ENCODE measurements at places on chromosomes 2 and 18.

DNA sequence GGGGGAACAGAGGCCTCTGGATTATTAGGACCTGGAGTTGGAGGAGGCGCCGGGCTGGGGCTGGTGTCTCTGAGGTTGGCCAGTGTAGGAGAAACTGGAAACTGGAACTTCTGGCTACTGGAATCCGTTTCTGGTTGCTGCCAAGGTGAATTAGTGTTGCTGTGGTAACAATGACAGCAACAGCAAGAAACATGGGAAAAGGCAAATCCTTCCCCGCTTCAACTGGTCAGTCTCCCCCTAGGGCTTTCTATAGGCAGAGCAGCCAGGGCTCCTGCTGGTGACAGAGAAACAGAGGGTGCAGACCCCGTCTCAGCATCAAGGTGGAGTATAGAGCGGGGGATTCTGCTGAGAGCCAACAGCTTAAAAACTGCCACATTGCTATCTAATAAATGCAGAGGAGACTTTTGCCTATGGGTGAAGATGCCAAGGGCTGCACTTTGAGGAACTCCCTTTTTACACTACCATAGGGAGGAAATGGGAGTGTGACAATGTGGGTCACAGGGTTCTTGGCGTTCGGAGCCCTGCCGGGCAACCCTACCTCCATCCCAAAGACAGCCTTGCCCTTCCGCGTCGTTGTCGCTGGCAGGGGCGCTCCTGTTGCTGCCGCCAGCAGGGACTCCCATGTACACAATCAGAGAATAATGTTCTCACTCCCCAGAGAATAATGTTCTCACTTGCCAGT lies 81.4 kb upstream of the CABLES1 start:
- DNase-seq = peak; percentile 70

DNA sequence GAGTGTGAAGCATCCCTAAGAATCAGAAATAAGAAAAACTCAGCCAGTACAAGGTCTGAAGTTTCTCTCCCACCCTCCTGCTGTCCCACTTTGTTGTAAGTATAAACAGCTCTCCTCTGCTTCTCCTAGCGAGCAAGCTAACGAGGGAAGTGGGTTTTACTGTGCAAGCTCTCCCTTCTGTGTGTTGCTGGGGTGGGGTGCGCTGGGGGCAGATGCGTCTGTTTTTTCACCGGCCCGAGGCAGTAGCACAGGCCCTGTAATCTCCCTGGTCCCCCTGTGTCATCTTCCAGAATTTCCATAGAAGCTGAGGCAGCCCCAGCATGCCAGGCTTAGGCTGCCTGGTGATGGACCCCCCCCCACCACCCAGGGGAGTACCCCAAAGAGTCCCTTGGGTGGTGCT lies 9.4 kb upstream of the CXCR4 start:
- no peak for DNase-seq

GRCh38 chr2:240294514-240294913 lies 140.9 kb upstream of the GPC1 start:
- no peak for DNase-seq

DNA sequence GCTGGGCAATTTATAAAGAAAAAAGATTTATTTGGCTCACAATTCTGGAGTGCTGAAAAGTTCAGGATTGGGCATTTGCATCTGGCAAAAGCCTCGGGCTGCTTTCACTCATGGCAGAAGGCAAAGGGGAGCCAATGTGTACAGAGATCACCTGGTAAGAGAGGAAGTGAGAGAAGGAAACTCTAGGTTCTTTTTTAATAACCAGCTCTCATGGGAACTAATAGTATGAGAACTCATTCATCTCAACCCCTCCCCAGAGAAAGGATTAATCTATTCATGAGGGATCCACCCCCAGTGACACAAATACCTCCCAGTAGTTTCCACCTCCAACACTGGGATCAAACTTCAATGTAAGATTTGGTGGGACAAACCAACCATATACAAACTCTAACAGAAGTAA lies 129.0 kb downstream of the EVA1A start:
- DNase-seq = no peak

DNA sequence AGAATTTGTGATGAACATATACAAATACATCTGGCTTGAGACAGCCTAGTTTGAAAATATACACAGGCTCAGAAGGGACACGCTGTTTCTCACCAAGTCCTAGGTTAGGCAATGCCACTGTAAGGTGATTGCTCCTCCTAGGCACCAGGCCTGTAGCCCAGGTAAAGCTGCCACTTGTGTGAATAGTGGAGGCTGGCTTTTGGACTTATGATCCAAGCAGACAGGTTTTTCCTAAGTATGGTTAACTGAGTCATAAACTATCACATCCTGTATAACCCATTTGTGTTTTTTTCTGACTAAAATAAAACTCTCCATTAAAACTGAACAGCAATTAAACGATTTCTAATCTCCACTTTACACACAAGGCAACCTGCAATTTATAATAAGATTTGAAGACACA lies 81.0 kb downstream of the SEMA4F start:
- no peak for DNase-seq

- DNase-seq = peak; percentile 68
Observed at GRCh38 chr2:88897715-88898114, 206.2 kb downstream of the RPIA start.

DNA sequence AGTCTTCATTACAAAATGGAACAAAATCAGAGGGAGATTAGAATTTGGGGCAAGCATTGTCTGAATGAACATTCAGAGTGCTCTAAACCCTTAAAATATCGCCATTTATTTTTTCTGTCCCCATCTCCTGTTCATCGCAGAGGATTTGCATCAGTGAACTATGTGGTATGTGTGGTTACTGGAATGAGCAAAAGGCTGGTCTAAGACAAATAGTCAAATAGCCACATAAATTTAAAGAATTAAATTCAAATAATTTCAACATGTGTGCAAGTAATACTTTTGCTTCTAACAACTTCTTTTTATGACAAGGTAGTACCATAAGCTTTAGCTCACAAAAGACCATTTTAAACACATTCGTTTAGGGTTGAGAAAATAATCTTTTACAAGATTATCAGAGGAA lies 82.6 kb upstream of the ST8SIA3 start:
- no peak for DNase-seq

DNA sequence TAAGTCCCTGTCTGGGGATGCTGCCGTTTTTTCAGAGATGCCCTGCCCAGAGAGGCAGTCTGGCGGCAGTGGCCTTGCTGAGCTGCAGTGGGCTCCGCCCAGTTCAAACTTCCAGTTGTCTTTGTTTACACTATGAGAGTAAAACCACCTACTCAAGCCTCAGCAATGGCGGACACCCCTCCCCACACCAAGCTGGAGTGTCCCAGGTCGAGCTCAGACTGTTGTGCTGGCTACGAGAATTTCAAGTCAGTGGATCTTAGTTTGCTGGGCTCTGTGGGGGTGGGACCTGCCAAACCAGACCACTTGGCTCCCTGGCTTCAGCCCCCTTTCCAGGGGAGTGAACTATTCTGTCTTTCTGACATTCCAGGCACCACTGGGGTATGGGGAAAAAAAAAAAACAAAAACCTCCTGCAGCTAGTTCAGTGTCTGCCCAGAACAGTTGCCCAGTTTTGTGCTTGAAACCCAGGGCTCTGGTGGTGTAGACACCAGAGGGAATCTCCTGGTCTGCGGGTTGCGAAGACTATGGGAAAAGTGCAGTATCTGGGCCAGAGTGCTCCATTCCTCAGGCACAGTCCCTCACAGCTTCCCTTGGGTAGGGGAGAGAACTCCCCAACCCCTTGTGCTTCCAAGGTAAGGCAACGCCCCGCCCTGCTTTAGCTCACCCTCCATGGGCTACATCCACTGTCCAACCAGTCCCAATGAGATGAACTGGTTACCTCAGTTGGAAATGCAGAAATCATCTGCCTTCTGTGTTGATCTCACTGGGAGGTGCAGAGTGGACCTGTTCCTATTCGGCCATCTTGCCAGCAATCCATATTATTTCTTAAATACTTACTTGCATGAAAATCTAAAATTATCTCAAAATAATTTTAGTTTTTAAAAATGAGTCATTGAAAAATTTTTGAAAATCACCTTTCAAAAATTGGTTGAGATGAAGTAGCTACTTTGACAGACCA lies 338.0 kb downstream of the OSR1 start:
- no peak for DNase-seq

Measured in suppressor macrophage (primary cell).